RKO (cell line): ENCODE measurements at places on chromosomes 2 and 18.

DNA sequence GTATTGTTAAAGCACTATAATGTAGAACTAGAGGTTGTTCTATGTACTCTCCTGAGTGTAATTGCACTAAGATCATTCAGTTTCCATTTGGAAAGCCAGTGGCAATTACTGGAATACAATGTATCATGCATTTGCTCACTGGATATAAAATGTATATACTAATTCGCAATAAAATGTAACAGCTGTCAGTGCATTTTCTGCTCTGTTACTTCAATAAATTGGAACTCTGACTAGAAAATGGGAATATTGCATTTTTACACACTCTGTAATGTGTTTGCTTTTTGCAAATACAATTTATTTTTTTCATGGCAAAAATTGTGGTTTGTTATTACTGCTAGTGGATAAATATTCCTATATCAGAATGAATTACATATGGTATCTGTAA lies 893.8 kb upstream of the POU3F3 start:
- DNase-seq, result no peak

- peak; percentile 78 for DNase-seq
Measured at GRCh38 chr2:27407798-27408491, 1.4 kb downstream of the PPM1G start.

- DNase-seq, result no peak
Measured at GRCh38 chr18:76230791-76231190, 264.3 kb downstream of the ZNF516 start.

DNA sequence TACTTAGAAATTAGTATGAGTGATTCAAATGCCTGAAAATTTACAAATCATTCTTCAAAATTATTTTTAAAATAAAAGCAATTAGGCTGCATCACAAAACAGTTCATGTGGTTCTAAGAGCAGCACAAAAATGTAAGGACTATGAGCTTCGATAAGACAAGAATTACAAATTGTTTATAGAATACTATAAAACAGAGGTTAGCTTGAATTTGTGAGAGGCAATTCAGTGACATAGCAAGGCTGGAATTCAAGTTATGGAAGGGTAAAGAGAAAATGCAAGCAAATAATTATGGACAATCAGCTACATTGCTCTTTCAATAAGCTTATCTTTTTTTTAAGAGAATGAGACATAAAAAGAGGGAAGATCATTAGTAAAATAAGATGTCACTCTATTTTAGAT lies 7.1 kb upstream of the XIRP2 start:
- DNase-seq, result no peak

DNA sequence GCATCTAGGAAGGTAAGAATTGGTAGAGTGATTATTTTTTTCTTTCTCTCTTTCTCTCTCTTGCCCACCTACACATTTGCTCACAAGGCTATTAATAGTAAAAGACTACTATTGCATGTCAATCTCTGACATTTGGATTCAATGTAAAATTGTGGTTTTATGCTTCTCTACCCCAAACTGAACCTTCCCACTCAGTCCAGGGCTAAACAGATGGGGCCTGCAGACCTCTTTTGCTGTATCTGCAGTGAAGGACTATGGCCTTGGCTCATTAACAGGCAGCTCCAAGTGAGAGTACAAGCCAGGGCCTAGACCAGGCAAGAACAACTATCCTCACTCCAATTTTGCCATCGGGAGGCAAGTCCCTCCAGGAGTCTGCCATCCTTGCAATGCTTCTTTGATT lies 68.3 kb upstream of the ARL4C start:
- DNase-seq, result no peak

DNA sequence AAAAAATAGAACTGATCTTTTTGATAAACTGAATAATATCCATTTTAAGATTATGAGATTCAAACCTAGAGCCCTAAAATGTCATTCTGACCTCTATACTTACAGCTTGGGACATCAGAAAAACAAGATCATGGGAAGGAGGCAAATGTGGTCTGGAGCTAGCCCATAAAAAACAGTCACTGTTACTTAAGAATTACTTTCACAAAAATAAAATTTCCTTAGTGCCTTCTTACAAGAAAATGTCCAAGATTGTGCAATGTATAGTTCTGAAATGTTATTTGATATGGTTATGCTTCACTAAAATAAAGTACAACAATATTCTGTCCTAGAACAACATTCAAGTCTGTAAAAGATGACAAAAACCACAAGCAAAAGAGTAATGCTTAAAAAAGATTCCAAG lies 247.6 kb downstream of the DYM start:
- no peak for DNase-seq

GRCh38 chr2:105298017-105298416 lies 31.5 kb downstream of the TGFBRAP1 start:
- no peak for DNase-seq

DNA sequence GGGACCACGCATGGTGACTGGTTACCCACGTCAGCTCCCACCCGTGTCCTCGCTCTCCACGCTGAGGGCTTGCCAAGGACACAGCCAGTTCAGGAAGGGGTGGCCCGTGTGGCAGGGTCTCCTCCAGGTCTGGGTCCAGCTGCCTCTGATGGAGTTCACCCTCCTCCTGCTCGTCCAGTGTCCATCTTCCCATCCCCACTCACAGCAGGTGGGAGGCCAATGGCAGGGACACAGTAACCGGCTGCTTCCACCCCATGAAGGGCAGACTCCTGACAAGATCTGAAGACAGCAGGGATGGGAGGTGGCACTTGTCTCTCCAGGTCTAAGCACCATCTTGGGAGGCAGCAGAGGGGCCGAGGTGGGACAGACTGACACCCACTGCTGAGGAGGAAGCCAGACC lies 106.4 kb downstream of the NDUFA10 start:
- no peak for DNase-seq

GRCh38 chr2:190060626-190061025 lies 1.9 kb downstream of the MSTN start:
- no peak for DNase-seq

DNA sequence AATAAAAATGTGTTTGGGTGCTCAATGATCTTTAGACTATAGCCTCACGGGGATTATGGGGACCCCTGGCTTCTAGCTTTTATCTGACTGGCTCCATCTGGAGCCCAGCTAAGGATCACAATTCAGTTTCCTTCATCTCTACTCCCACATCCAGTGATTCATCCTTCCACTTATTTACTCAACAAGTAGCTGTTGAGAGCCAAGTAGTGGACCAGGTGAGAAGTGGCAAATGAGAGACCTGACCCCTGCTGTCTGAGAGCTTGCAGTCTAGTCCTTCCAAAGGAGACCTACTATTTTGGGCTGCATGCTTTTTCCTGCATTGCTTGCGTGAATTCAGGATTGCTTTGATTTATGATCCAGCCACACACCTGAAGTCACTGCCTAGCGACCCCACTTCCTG lies 10.7 kb upstream of the DSG3 start:
- no peak for DNase-seq

DNA sequence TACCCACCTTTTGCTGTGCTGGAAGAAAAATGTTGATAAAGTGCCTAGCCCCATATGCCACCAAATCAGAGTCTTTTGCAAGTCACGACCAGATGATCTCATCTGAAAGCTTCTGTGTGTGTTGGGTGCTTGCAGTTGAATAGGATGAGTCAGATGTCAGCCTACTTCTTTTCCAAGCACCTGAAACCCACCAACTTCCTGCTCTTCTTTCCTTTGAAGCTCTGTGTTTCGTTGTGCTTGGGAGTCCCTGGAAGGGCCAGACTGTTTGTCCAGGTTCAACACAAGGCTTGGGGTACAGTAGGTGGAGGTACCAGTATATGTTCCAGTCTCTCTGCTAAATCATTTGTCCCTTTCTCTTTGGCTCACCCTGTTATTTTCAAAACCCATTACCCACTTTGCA lies 36.8 kb upstream of the LCLAT1 start:
- DNase-seq, result peak; percentile 60

- no peak for DNase-seq
Measured at GRCh38 chr18:40897884-40898283, 1057.2 kb upstream of the PIK3C3 start.

DNA sequence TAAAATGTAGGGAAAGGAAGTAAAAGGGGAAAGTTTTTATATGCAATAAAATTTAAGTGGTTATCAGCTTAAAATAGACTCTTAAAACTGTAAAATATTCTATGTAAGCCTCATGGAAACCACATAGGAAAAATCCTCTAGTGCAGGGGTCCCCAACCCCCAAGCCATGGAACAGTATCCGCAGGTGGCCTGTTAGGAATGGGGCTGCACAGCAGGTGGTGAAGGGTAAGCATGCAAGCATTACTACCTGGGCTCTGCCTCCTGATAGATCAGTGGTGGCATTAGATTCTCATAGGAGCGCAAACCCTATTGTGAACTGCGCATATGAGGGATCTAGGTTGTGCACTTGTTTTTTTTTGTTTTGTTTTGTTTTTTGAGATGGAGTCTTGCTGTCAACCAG lies 1409.3 kb upstream of the CDH2 start:
- DNase-seq, result no peak

- peak; percentile 91 for DNase-seq
Measured at GRCh38 chr2:36438449-36438977, 82.9 kb downstream of the CRIM1 start.

GRCh38 chr2:111106706-111107105 lies 14.0 kb upstream of the BCL2L11 start:
- peak; percentile 66 for DNase-seq

DNA sequence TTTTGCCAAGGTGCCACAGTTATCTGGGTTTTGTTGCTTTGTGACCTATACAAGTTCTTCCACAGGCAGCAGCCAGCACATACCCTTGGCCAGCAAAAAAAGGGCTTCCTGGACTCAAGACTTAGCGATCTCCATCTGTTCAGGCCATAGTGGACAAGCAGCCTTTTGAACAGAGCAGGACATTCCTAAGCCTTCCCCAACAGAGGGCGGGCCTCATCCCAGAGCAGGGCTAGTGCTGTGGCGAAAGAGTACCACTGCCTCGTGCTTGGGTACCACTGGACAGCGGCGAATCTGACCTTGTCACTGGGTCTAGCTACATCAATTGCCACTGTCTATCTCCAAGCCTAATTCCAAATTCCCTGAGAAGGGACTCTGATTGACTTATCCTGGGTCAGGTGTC lies 56.4 kb downstream of the NAB1 start:
- DNase-seq, result no peak

GRCh38 chr2:234411793-234412192 lies 85.1 kb downstream of the ARL4C start:
- DNase-seq, result no peak

GRCh38 chr2:56049233-56049845 lies 125.8 kb upstream of the EFEMP1 start:
- DNase-seq, result no peak

- DNase-seq, result no peak
Measured at GRCh38 chr2:98028931-98029717, 33.4 kb upstream of the TMEM131 start.

- DNase-seq, result no peak
Measured at GRCh38 chr18:52367953-52368742, 28.2 kb downstream of the DCC start.

- DNase-seq, result no peak
Measured at GRCh38 chr2:47459021-47459420, 56.1 kb downstream of the MSH2 start.

DNA sequence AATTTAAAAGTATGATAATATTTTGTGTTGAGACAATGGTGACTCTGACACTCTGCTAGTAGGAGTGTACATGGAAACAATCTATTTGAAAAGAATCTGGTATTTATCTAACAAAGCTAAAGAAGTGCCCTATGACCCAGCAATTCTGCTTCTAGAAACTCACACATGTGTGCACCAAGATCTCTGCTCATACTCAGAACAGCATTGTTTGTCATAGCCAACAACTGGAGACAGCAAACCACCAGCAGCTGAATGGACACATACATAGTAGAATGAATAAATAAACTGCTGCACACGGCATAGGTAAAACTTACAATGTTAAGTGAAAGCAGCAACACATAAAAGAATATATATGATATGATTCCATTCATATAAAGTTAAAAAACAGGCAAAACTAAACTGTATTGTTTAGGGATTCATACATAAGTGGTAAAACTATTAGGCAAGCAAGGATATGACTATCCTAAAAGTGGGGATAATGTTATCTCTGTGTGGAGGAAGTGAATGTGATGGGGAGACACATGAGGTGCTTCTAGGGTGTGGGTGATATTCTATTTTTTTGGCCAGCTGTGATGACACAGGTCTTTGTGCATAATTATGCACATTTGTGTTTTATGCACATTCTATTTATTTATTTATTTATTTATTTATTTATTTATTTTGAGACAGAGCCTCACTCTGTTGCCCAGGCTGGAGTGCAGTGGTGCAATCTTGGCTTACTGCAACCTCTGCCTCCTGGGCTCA lies 71.1 kb downstream of the RFTN2 start:
- no peak for DNase-seq
